Activated gamma-delta T cell (primary cell): ENCODE measurements at places on chromosomes 13 and 19.

- peak; percentile 48 for DNase-seq
These were observed 10.4 kb upstream of the RASA3 start for GRCh38 chr13:114142640-114143490.

GRCh38 chr13:67267136-67267535 is 37.0 kb upstream of the PCDH9 start:
- DNase-seq, result no peak

GRCh38 chr13:76634431-76635191 is 251.6 kb downstream of the KCTD12 start:
- DNase-seq, result no peak

DNA sequence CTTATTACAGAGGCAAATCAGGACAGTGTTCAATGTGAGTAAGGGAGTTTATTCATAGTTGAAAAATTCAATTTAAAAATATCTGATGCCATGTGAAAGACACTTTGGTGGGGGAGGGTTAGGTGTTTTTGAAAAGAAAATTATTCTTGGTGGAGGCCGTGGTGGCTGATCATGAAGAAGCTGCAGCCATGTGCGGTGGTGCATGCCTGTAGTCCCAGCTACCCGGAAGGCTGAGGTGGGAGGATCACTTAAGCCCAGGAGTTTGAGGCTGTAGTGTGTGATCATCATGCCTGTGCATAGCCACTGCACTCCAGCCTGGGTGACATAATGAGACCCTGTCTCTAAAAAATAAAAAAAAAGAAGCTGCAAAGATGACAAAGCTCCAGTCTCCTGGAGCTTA is 28.6 kb downstream of the WDFY2 start:
- DNase-seq, result no peak

GRCh38 chr13:73665261-73665660 is 468.9 kb downstream of the KLF12 start:
- DNase-seq, result no peak

GRCh38 chr13:98315466-98315865 is 138.4 kb upstream of the RNF113B start:
- DNase-seq, result no peak

- DNase-seq, result no peak
These were observed 94.7 kb downstream of the CDADC1 start for GRCh38 chr13:49342454-49342853.

- no peak for DNase-seq
These were observed 18.6 kb upstream of the ADPRHL1 start for GRCh38 chr13:113471844-113472243.

GRCh38 chr13:28751175-28751960 is 32.6 kb upstream of the SLC46A3 start:
- no peak for DNase-seq

GRCh38 chr13:75963302-75963701 is 327.2 kb downstream of the LMO7 start:
- DNase-seq, result no peak
